ENCODE measurements at places on chromosomes 4 and X.

DNA sequence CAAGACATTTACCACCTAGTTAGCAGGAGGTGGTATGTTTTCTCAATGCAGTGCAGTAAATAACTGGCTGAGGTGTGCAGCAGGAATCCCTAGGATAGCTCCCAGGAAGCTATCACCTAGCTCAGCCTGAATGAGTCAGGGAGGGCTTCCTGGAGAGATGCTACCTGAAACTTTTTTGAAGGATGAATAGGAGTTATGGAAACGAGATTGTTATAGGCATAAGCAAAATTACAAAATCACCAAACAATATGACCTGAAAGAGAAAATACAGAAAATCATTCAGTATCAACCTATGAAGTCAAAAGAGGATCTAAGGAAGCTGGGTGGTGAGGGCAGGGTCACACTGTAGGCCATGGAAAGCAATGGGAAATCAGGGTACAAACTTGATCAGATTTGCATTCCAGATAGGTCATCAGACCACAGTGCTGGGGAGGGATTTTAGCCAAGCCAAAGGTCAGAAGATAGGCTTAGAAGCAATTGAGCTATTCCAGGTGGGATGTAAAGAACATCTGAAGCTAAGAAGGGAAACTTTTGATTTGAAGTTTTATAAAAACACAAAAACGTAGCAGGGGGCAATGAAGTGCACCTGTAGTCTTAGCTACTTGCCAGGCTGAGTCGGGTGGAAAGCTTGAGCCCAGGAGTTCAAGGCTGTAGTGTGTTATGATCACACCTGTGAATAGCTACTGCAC, 11.3 kb downstream of the AREG start:
- DNase-seq = no peak

- peak; percentile 18 for DNase-seq
Measured at GRCh38 chr4:15238720-15239119, 189.1 kb upstream of the C1QTNF7 start.

DNA sequence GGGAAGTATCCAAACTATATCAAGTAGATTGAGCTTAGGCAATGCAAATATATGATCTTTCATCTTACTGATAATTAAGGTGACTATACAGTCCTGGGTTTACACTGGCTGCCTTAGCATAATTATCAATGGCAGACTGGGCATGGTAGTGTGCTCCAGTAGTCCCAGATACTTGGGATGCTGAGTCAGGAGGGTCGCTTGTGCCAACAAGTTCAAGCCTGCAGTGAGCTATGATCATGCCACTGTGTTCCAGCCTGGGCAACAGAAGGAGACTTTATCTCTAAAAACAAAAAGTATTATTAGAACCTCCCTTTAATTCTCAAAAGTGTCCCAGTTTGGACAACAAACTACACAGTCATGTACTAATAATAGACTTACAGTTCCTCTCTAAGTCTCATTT, 99.4 kb upstream of the RASGEF1B start:
- no peak for DNase-seq

DNA sequence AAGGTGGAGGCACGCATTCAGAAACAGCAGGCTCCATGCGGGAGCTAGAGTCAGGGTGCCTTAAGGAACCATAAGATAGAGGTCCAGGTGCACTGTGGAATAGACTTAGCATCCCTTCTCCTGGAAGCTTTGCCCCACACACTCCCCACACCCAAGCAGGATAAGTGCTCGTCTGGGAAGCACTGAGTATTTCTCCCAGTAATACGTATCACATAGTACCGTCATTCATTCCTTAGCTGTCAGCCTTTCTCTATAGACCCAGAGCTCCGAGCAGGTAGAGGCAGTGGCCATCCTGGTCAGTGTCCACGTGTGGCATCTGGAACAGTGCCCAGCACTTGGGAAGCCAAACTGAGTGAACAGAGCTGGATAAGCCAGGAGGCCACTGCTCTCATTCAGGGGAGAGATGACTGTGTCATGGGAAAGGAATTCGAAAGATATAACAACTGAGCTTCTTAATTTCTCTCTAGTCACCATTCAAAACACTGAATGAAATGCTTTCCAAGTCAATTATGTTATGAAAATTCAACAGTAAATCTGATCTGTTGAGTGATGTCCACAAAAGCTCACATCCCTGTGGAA, 9.9 kb downstream of the APBB2 start:
- no peak for DNase-seq

DNA sequence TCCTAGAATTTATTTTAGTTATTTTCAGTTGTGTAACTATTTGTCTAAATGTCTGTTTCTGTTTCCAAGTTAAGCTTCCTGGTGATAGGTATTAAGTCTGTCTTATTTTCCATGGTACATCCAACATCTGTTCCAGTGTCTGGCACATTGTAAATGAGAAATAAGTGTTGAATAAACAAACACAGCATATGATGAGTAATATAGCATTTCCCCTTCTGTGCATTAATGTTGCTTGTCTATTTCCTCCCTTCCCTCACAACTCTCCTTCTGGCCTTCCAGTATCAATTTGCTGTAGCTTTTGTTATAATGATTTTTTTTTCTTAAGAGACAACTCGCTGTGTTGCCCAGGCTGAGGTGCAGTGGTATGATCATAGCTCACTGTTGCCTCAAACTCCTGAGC, 36.1 kb downstream of the COPS4 start:
- DNase-seq = no peak
